ENCODE measurements at places on chromosomes 2 and 18.
A peak's percentile ranks its signal among the peaks of the same experiment; 100 is the strongest.

DNA sequence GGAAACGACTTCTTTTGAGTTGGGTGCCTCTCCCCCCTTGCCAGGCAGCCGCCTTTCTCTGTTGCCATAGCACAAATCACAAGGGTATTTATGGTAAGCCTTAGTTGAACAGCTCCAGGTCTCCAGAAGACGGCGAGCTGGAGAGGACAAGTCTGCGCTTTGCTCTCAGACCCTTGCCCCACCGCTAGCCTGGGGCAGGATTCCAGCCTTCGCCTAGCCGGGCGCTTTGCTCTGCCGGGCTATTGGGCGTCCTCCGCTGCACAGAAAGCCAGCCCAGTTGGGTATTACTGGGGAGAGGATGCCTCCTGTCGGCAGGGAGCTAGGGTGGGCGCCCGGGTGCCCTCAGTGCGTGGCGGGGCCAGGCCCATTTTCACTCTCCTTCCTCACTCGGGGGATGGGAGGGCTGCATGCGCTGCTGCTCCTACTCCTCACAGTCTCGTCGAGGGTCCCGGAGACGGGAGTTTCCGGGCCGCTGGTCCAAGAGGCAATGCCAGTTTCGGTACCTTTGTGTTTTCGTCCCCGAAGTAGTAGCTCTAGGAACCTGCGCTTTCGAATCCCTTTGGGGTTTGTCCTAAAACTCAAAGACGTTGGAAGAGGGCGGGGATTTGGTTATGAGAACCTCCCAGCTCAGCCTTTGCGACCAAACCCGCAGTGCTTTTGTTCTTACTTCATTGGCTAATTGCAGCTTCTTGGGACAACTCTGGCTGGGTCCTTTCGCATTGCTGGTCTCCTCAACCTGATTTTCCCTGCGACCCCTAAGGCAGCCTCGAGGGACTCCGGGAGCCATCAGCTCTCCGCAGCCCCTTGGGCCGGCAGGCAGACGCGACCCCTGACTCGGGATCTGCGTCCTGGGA, 3.6 kb upstream of the DLX2 start:
- DNase-seq: peak; percentile 79

GRCh38 chr2:7237466-7237865, 320.3 kb downstream of the RNF144A start:
- DNase-seq: no peak

DNA sequence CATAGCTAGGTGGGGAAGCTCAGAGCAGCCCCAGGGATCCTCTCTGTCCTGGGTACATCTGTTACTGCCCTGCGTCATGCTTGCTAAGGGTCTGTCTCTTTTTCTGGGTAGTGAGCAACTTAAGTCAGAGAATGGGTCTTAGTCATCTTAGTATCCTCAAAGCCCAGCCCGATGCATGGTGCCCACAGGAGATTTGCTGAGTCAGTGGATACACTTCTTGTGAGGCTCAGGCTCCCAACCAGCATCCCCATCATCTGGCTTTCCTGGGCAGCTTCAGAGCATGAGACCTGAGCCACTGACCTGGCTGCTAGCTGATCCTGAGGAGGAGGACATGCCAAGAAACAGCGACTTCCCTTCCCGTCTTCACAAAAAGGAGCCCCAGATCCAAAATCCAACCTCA, 10.0 kb downstream of the FOXI3 start:
- no peak for DNase-seq

DNA sequence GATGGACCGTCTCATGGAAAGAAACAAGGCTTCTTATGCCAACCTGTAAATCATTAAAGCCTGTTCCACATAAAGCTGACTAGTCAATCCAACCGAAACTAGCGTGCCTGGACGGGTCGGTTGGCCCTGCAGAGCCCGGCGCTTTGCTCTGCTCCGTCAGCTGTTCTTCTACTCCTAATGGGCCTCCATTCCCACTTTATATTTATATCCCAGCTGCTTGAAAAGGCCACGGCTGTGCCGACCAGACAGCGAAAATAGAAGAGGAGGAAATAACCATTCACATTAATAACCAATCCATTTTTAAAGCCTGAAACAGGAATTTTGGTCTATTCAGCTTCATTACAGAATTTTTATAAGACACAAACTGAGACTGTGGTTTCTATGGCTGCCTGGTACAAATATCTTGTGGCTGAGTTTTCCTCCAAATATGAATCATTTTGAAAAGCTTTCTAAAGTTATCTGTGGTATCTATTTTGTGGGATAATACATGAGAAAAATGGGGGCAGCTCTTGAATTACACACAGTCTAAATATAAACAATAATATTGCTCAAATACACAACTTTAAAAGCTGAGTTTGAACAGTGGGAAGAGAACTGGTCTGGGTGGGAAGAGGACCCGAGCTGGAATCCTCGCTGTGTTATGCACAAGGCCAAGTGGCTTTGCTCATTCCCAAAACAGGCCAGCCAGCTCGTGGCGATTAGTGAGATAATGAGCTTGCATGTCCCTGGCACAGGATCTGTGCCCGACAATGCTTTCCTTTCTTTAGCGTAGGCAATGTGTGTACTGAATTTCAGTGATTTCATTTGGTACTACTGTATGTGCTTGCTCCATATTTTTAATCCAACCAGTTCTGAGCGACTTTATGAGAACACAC, 10.5 kb upstream of the FAM124B start:
- DNase-seq: peak; percentile 80

- no peak for DNase-seq
Observed at GRCh38 chr2:162967811-162968210, 129.2 kb upstream of the KCNH7 start.
